ENCODE measurements at places on chromosomes 1 and 21.

DNA sequence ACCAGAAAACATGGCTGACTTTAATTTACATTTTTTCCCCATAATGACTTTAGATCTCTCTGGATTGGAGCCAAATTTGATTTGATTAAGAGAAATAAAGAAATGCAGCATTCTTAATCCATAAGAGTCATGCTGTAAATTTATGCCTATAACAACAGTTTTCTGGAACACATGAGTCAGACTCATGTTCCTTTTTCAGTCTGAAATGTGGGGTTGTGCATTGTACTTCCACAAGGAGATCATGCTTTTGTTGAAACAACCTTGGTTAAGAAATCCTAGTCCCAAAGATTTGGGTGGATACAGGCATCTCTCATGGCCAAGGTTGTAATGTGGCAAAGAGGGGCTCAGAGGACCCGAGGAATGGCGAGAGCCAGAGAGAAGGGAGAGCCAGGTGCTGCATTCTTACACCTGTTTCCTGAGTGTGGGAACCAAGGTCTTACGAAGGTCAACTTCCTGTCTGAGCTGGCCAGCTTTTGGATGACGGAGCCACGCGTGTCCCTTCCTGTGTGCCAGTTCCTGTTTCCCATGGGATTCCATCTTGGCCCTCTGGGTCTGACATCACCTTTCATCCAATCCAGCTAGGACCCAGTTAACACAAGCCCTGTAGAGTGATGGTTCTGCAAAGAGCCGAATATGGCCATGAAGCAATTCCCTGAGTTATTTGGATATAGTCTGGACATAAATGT lies 23.1 kb downstream of the CLDN14 start:
- no peak for DNase-seq

DNA sequence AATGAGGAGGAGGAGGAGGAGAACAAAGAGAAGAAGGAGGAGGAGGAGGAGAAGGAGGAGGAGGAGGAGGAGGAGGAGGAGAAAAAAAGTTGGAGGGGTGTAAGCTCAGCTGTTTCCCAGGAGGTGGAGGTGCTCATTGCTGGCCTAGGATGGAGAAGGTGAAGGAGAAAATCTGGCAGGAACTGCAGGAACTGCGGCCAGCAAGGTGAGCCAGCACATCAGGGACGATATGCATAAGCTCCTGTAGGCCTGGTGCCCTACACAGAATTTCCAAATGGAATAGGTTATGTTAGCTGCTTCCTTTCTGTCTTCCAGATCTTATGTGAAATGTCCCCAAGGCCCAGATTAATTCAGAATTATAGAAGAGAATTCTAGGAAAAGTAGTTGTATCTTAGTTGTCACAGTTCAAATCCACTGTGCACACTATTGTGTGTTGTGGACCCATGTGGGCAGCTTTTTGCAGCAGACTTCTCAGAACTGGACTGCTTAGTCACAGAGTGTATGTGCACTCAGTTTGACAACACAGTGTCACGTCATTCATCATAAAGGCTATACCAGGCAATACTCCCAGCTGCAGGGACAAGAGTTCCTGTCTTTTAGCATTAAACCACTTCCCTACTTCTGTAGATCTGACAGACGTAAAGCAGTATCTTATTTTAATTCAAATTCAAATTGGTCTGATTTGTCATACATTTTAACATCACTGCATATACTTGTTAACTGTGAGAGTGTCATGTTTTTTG lies 303.7 kb downstream of the HLX start:
- DNase-seq: no peak

- no peak for DNase-seq
These were observed 9.9 kb upstream of the COA7 start for GRCh38 chr1:52707927-52708655.

DNA sequence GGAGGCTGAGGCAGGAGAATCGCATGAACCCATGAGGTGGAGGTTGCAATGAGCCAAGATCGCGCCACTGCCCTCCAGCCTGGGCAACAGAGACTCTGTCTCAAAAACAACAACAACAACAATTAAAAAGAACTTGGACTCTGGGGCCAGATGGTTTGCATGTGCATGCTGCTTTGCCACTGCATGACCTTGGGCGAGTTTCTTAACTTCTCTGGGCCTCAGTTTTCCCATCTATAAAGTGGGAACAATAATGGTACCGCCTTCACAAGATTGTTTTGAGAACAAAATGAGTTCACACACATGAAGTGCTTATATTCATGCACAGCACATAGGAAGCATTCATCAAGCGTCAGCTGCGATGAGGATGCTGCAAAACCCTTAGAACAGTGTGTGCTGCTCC lies 74.6 kb downstream of the MAN1C1 start:
- no peak for DNase-seq

- no peak for DNase-seq
These were observed 16.5 kb upstream of the PARP1 start for GRCh38 chr1:226424221-226425003.

GRCh38 chr1:211833174-211833820 lies 2.7 kb upstream of the LPGAT1 start:
- no peak for DNase-seq

GRCh38 chr1:186330758-186331157 lies 44.3 kb downstream of the TPR start:
- no peak for DNase-seq

DNA sequence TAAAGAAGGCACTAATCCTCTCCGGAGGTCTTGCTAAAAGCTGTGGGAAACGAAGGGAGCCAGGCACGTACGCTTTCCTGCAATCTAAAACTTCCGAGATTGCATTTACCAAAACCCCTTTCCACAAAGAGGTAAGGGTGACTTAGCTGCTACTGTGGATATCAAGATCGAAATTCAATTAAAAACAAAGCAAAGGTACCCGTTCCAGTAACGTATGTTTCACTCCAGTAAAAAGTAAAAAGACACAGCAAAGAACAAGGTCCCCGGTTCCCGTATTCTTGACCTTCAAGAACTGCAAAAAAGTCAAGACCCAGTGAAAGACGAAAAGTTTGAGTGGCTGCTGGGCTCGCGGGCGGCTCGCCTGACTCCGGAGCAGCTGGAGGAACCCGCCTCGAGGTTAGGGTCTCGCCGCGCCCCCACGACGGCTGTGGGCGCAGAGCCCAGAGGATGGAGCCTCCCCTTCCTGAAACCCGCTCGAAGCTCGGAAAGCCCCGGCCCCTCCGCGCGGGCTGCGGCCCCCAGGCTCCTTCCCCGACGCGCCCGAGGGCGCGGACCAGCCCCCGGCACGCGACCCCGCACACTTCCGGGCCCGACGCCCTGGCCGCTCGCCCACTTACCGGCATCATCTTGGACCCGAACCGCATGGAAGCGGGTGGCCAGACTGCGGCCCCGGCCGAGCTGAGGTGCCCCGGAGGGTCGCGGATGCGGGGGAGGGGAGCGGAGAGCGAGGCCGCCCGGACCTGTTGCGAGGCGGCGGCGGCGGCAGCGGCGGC lies 524 bp downstream of the TP53BP2 start:
- DNase-seq: peak; percentile 36

DNA sequence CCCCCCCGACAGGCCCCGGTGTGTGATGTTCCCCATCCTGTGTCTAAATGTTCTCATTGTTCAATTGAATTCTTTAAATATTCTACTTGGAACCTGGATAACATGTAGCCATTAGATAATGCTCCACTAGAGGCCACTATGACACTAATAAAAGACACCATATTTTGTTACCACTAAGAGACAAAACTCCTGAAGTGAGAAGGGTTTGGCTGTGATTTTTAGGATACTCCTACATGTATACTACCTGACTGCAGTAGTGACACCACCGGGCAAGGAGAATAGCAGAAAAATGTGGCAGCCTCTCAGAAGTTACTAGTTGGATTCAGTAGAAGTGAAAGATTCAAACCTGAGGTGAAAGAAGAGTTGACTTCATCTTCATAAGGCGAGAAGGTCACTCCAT lies 36.0 kb downstream of the F5 start:
- no peak for DNase-seq

- peak; percentile 57 for DNase-seq
These were observed 649 bp downstream of the PTPN7 start for GRCh38 chr1:202159534-202160371.

DNA sequence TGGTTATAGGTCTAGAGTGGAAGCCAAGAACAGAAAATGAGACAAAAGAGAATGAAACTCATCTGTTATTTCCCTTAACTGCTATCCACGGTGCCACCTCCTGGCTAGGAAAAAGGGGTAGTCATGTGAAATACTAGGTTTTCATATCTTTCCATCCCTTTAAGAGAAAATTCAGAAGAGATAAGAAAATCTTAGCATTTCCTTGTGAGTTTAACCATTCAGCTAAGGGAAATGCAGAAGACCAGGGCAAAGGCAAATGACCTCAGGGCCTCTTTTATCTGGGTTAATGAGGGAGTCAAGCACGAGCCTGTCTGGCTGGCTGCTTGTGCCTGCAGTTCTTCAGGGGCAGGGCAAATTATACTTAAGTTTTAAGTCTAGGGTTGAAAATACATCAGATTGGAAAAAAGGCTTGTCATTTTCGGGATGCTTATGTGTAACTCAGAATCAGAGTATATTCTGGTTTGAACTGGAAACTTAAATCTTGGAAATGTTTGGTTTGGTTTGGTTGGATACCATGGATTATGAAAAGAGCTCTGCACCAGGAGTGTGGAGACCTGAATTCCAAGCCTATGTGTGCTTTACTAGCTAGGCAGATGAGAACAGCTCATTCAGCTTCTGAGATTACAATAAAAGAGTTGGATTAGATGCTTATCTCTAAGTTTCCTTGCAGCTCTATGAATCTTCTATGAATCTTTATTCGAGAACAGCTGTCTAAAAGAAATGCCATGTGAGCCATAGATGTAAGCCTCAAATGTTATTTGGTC lies 19.9 kb downstream of the NIBAN1 start:
- no peak for DNase-seq

DNA sequence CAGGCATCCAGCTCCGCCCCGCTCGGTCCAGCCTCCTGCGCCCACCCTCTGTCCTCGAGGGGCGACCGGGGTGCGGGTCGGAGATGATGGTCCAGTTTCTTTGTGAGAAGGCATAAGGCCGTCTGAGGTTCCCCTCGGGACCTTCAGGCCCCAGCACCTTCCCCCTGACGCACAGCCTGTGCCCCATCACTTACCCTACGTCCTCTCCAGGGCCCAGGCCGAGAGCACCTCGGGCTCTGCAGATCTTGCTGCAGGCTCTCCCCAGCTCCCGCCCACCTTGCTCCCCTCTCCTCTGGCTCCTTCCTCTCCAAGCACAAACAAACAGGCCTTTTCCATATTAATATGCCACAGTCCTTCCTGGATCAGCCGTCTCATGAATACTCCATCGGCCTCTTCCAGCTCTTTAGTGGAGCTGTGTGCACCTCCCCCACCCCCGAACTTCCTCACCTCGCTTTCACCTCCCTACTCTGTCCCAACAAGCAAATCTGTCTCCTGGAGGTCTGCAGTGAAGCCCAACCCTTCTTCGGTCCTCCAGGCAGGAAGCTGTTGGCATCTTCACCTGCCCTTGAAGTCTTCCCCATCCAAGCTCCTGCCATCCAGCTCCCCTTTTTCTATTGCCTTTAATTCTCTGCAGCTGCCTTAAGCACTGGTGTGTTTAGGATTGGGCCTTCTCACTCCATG lies 448 bp upstream of the COL9A2 start:
- no peak for DNase-seq

- no peak for DNase-seq
These were observed 232.1 kb upstream of the KAZN start for GRCh38 chr1:14366091-14367018.
